ENCODE measurements at places on chromosomes 12 and 14. TPM values are rescaled to one million over a fixed set of nuclear protein-coding genes. Genes with fewer than 3 reads are reported as not detected.

- H3K27me3 ChIP-seq = no peaks in the 10 kb centered on the region
- H3K27ac ChIP-seq = peak overlapping the region; percentile 69
- peaks cover 6% of the 10 kb centered on the region for H3K36me3 ChIP-seq
- peaks cover 10% of the 10 kb centered on the region for H3K4me1 ChIP-seq
- H3K4me3 ChIP-seq = no peak overlapping the region
- DNase-seq = no peak
Measured at GRCh38 chr12:6834254-6834653, 6.0 kb downstream of the P3H3 start.

- 0 out of 2 replicates have a peak, but pooled peaks cover 8% of the 10 kb centered on the region for H3K4me1 ChIP-seq
- H3K27ac ChIP-seq = no peak overlapping the region
- H3K4me3 ChIP-seq = no peak overlapping the region
Measured at GRCh38 chr12:109089683-109090082, 3.6 kb downstream of the ALKBH2 start.

DNA sequence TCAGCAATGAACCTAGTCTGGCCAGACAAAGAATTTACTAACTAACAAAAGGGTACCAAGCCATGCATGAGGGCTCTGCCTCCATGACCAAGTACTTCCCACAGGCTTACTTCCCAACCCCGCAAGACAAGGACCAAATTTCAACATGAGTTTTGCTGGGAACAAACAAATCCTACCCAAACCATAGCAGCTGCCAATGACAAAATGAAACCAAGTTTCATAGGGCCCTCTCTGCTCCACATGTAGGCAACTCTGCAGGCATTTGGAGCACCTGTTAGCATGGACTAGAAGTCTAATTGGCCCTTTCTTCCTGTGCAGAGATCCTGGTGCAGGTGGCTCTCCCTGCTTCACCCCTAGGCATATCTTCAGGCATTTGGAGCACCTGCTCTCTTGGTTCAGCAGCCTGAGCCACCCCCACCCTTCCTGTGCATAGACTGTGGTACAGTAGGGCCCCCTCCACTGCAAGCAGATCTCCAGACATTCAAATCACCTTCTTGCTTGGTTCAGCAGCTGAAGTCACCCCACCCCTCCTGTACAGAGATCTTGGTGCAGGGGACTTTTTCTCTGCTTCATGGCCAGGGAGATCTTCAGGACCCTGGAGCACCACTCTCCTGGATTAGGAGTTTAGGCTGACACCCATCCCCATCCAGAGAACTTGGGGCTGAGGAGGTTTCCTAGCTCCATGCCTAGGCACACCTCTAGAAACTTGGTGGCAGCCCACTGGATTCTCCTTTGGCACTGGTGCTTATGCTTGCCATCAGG is 308.7 kb downstream of the RPAP3 start:
- no peaks in the 10 kb centered on the region for H3K27me3 ChIP-seq
- H3K4me3 ChIP-seq = no peak overlapping the region
- no peaks in the 10 kb centered on the region for H3K36me3 ChIP-seq
- no peak overlapping the region for H3K27ac ChIP-seq
- peaks cover 7% of the 10 kb centered on the region for H3K4me1 ChIP-seq

DNA sequence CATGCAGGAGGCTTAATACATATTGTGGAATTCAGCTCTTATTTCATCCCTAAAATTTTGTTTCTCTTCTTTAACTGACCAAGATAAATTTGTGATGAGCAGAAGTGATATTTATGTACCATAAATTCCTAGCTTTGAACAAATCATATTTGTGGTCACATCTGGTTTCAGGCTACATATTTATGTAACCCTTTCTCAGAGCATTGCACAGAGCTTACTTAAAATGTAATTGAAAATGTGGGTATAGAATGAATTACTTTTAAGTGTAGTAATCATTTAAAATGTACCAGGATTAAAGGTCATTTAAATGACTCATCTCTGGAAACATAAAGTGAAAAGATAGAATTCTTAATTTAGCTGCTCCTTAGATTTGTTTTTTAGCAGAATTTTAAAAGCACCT is 129.9 kb upstream of the FRMD6 start:
- H3K4me3 ChIP-seq = no peak overlapping the region
- H3K27ac ChIP-seq = no peak overlapping the region
- DNase-seq = no peak
- H3K4me1 ChIP-seq = peaks cover 10% of the 10 kb centered on the region
- H3K36me3 ChIP-seq = no peaks in the 10 kb centered on the region

GRCh38 chr12:131132118-131132892 is 178.6 kb downstream of the ADGRD1 start:
- H3K27ac ChIP-seq = no peak overlapping the region
- H3K36me3 ChIP-seq = no peaks in the 10 kb centered on the region
- H3K4me1 ChIP-seq = no peaks in the 10 kb centered on the region
- H3K27me3 ChIP-seq = no peaks in the 10 kb centered on the region
- H3K4me3 ChIP-seq = peak overlapping the region; percentile 41

DNA sequence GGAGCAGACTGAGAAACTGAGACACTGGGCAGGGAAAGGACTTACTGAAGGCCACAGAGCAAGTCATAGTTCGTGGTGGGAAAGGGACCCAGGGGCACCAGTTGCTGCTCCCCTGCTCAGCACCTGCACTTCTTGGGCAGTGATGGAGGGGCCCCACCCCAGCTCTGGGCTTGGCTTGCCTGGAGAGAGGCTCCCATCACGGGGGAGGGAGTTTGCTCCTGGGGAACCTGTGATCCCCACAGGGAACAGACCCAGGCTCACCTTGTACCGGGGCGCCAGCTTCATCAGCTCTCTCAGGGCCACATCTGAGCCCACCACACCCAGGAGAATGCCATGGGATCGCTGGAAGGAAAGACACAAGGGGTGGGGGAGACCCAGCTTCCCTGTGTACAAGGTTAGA is 39.8 kb downstream of the CACNA2D4 start:
- no peaks in the 10 kb centered on the region for H3K36me3 ChIP-seq
- no peak overlapping the region for H3K27ac ChIP-seq
- no peaks in the 10 kb centered on the region for H3K27me3 ChIP-seq

- no peak for DNase-seq
- no peaks in the 10 kb centered on the region for H3K36me3 ChIP-seq
- no peak overlapping the region for H3K4me3 ChIP-seq
- H3K27me3 ChIP-seq = no peaks in the 10 kb centered on the region
Measured at GRCh38 chr12:98873776-98874175, 228.7 kb downstream of the APAF1 start.

- peak; percentile 88 for DNase-seq
- H3K27ac ChIP-seq = no peak overlapping the region
- H3K27me3 ChIP-seq = no peaks in the 10 kb centered on the region
- no peaks in the 10 kb centered on the region for H3K36me3 ChIP-seq
- no peak overlapping the region for H3K4me3 ChIP-seq
- H3K4me1 ChIP-seq = peaks cover 27% of the 10 kb centered on the region
Measured at GRCh38 chr14:98138666-98139065, 1133.3 kb downstream of the BCL11B start.

DNA sequence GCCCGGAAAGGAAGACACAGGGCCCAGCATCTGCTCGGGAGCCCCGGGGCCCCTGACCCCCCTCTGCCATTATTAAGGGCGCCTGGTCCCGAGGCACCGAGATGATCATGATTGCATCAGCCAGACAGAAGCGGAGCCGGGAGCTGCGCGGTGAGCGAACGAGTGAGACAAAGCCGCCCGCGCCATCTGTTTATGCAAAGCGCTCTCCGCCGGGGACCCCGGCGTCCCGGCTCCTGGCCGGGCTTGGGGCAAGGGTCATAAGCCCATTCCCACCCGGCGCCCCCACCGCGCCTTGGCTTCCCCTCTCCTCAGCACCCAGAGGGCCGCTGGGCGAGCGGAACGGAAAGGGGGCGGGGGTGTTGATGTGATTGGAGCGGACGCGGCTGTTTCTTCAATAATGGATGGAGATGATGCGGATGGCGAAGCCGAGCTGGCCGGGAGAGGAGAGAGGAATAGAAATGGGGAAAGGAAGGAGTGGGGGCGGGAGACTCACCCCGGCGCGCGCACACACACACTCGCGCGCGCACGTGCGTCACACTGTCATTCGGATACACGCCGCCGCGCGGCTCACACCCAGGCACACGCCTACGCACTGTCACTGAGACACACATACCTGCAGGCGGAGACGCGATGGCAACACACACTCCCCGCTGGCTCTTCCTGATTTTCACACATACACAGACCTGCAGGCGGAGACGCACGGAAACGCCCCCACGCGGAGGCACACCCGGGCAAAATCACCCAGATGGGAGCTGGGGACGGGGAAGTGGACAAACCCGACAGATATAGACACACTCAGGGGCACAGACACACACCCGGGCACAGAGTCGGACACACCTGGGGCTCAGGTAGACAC is 10.7 kb downstream of the STAC3 start:
- H3K4me1 ChIP-seq = peaks cover 48% of the 10 kb centered on the region
- peaks cover 89% of the 10 kb centered on the region for H3K27me3 ChIP-seq
- peak overlapping the region; percentile 85 for H3K4me3 ChIP-seq

- H3K4me3 ChIP-seq = no peak overlapping the region
- no peak overlapping the region for H3K27ac ChIP-seq
- H3K27me3 ChIP-seq = no peaks in the 10 kb centered on the region
- DNase-seq = no peak
- no peaks in the 10 kb centered on the region for H3K36me3 ChIP-seq
Measured at GRCh38 chr12:89695100-89695499, 13.5 kb downstream of the ATP2B1 start.

The IL26 gene
- polyA plus RNA-seq = not detected

The MRPL52 gene
- polyA plus RNA-seq = 691 TPM

The TMPRSS12 gene
- not detected for polyA plus RNA-seq

The CLEC4C gene
- polyA plus RNA-seq = not detected

The PLBD1 gene
- 10.2 TPM for polyA plus RNA-seq

The ZDHHC22 gene
- 17.6 TPM for polyA plus RNA-seq

The LMNTD1 gene
- not detected for polyA plus RNA-seq

The CELA1 gene
- polyA plus RNA-seq = not detected
